ENCODE measurements at places on chromosomes 3 and 15. TPM values are rescaled to one million over a fixed set of nuclear protein-coding genes. Genes with fewer than 3 reads are reported as not detected.

NEK10 gene
- 1.4 TPM for total RNA-seq

- peak overlapping the region; percentile 94 for H3K4me3 ChIP-seq
- peak overlapping the region; percentile 91 for H3K27ac ChIP-seq
- no peak for DNase-seq
- peaks cover 29% of the 10 kb centered on the region for H3K4me1 ChIP-seq
- H3K36me3 ChIP-seq: peaks cover 6% of the 10 kb centered on the region
- H3K27me3 ChIP-seq: peaks cover 4% of the 10 kb centered on the region
Observed at GRCh38 chr15:74616366-74616939, 817 bp downstream of the CLK3 start.

CCR8 gene
- 1.2 TPM for total RNA-seq

FAM162A gene
- 68.8 TPM for total RNA-seq

PPP1R14D gene
- total RNA-seq: 0.70 TPM

DNA sequence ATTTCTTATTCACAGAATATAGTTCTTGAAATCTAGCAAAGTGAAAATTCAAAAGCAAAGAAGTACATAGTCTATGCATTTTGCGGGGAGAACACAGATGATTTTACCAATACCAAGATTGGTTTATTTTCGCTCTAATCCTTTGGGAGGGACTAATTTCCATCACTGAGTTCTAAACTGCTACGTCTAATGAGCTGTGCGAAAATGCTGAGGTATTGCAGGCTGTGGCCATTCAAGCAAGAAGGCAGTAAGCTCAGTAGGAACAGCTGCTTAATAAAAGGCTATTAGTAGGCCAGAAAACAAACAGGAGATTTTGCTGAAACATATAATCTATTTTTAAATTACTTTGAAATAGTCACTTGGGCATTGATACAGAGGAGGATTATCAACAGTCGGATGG lies 379.0 kb downstream of the CNTN4 start:
- no peak for DNase-seq
- H3K27me3 ChIP-seq: no peaks in the 10 kb centered on the region
- no peaks in the 10 kb centered on the region for H3K4me1 ChIP-seq

DNA sequence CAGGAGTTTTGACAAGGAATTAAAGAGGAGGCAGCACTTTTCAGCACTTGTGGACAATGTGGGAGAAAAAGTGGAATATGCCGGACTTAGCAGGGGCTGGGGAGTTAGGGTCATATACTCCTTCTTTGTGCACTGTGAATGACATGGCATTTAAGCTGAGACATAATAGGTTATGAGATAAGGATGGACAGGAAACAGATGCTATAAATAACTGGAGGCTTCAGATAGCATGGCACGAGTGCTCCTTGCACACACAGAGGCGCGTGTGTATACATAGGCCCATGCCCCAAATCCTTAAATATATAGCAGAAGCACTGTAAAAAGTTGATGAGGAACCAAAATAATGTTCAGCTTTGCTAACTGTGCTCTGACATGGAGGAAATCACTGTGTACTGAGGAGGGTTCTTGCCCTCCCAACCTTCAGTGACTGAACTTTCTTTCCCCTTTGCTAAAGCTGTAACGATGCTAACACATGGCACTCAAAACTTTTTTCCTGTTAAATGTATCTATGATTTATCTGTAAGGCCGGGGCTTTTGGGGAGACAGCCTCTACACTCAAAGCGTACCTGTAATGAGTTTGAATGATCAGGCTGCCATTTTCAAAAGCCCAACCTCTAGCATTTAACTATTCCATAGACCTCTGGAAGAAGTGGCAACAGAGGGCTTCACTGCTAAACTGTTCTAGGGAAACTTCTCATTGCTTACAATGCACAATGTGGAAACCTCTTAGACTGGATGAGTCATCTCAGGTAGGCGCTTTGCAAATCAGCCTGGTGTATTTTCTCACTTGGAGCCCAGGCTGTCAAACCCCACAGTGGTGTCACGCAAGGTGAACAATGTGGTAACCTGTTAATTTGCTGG lies 784.6 kb downstream of the NR2F2 start:
- no peaks in the 10 kb centered on the region for H3K27me3 ChIP-seq
- H3K36me3 ChIP-seq: no peaks in the 10 kb centered on the region
- no peaks in the 10 kb centered on the region for H3K4me1 ChIP-seq
- no peak for DNase-seq

GRCh38 chr15:80182611-80183261 lies 29.9 kb downstream of the FAH start:
- no peak for DNase-seq
- H3K27ac ChIP-seq: no peak overlapping the region
- H3K27me3 ChIP-seq: no peaks in the 10 kb centered on the region
- peaks cover 27% of the 10 kb centered on the region for H3K36me3 ChIP-seq
- H3K4me3 ChIP-seq: no peak overlapping the region
- no peaks in the 10 kb centered on the region for H3K4me1 ChIP-seq

GRCh38 chr3:52742418-52743041 lies 28.2 kb downstream of the NEK4 start:
- no peaks in the 10 kb centered on the region for H3K27me3 ChIP-seq
- DNase-seq: no peak
- no peak overlapping the region for H3K4me3 ChIP-seq
- H3K4me1 ChIP-seq: no peaks in the 10 kb centered on the region
